Amniotic stem cell (primary cell): ENCODE measurements at places on chromosomes 3 and 15.

- no peak for DNase-seq
Observed at GRCh38 chr3:80993241-80993945, 768.1 kb downstream of the GBE1 start.

GRCh38 chr15:96470681-96471310 lies 140.3 kb downstream of the NR2F2 start:
- no peak for DNase-seq

DNA sequence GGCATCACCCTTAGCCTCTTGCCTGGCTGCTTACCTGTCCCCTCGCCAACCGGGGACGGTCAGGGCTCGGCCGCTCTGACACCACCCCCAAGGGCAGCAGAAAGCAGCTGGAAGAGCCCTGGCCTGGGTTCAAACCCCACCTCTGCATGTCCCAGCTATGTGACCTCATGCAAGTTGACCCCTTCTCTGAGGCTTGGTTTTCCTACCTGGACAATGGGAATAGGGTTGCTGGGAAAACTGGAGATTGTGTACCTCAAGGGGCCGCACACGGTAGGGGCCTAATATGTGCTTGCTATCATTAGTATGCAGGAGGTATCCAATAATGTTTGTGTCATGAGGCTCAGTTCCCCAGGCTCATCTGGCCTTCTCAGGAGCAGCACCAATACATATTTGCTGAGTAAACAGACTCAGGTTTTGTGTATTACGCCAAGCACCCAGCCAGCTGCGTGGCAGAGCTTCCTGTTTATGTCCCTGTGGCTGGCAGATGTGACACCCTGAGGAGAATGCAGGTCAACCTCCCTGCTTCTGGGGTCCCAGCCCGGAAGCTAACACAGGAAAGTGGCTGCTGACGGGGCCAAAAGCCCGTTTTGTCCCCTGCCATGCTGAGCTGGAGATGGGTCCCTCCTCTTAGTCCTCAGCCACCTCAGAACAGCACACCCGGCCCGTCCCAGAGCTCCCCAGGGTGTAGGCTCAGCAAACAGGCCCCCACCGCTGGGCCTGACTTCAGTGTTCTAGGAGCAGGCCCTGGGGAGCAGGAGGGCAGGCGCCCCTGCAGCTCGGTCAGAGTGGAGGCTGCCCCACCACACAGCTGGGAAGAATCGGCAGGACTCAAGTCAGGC lies 29.7 kb downstream of the PLXND1 start:
- DNase-seq = no peak

DNA sequence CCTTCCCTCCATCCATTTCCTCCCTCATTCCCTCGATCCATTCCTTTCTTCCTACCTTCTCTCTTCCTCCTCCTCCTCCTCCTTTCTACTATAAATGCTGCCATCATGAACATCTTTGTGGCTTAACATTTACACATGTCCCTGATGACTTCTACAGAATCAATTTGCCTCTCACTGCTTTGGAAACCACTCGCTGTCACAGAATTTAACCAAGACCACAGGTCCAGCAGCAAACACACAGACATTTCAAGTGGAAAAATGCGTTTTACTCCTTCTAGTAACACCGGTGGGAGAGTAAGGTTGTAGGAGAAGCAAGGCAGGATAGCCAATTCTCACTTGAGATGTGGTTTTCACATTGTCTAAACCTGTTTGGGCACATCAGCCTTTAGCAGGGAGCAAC lies 101.4 kb upstream of the LRIG1 start:
- DNase-seq = no peak

DNA sequence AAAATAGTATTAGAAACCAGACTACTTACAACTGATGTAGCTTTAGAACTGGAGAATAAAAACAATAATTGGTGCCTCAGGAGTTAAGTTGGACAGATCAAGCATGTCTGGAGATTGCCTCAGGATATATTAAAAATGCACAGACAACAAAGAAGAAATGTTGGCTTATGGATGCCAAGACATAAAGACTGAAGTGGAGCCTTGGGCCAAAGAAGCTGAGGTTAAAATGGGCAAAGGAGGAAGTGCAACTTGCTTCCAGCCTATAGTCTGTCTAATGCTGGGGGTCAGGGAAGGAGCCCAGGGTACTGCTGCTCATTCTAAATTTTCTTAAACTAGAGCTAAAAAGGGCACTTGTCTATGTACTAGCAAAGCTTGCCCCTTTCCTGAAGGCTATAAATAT lies 77.5 kb downstream of the ESYT3 start:
- DNase-seq = no peak

DNA sequence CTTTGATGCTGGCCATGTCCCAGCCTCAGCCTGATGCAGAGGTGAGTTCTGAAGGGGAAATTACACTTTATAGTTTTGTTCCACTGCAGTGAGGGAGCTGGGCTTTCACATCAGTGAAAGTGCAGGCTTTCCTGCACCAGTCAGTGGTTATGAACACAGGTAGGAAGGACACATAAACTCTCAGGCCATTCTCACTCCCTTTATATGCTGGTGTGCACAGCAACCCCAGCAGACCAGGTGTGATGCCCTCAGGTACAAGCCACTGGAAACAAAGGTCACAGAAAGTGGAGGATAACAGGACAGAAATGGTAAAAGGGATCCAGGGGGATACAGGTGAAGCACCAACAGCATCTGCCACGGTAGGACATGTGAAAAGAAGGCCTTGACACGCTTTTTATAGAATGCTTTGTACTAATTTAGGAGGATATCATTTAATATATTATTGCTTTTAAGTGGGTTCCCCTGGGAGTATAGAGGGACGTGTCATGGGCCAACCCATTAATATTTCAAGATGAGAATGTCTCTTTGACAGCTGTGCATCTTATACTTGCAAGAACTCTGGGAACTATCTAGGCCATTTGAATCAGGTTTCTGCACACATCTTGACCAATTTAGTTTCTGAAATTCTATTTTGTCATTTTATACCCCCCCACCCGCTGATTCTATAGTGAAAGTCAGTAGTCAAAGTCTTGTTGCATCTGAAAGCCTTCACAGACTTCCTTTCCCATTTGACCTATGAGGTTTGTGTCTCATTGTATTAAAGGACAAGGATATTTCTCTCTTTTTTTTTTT lies 25.0 kb upstream of the BLM start:
- no peak for DNase-seq

DNA sequence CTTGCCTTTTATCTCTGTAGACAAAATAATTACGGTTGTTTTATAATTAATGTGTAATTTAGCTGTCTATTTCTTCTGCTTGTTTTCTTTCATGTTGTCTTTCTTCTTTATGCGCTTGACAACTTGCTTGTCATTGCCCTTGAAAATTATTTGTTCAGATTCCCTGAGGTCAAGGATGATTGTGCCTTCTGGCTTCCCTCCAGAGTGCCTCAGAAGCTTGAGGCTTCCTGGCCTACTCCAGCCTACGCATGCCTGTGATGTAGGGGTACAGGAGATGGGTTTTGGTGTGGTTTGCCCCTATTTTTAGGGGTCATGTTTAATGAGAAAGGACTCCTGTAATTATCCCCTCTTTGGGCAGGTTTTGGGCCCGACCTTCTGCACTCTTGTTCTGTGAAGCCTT lies 231.5 kb downstream of the SV2B start:
- DNase-seq = no peak

- no peak for DNase-seq
Observed at GRCh38 chr3:36178018-36178417, 202.3 kb upstream of the STAC start.

- peak; percentile 60 for DNase-seq
Observed at GRCh38 chr3:14210843-14211594, 32.4 kb downstream of the LSM3 start.

GRCh38 chr15:56249092-56249491 lies 5.4 kb upstream of the RFX7 start:
- DNase-seq = peak; percentile 20

GRCh38 chr3:194592798-194593752 lies 40.1 kb downstream of the TMEM44 start:
- DNase-seq = peak; percentile 89

DNA sequence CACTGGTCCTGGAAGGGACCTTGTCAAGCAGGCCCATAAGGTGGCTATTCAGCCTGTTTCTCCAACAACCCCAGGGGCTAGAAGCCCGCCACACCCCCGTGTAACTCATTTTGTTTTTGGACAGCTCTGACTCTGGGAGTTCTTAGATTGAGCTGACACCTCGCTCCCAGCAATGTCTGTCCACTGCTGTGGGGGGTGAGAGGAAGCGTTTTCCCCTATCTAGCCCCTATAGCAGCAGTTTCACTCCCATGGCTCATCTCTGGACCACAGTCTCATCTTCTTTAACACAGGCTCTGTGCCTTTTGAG lies 1.1 kb upstream of the PPP1R2 start:
- no peak for DNase-seq

DNA sequence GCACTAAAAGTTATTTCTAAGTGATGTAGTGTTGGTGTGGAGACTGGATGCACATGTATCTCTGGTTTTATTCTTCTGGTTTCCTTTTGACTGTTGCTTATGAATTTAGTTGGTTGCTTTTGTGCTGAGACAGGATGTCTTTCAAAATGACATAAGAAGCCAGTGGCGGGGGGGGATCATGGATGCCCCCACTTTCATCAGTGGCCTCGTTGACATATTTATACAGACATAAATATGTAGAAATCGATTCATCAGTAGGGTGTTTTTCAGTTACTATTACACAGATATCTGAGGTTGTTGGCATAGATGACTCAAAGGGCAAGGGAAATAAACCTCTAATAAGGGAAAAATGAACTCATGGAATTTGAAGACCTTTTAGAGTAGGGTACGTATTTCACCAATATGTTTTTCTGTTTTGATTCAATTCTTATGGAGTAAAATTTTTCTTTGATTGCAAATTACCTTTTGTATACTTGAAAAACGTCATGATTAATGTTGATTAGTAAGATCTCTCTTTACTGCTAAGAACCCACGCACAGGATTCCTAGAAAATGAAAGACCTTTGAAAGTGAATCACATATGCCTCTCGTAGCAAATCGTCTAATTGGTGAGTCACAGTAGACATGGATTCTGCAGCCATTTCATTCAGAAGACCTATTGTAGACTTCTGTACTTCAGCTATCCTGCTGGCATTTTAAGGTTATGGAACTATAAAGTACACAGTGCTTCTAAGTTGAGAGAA lies 97.4 kb upstream of the RBMS3 start:
- no peak for DNase-seq

- DNase-seq = peak; percentile 63
Observed at GRCh38 chr3:11567516-11568467, 75.9 kb downstream of the VGLL4 start.

- no peak for DNase-seq
Observed at GRCh38 chr15:67110958-67111864, 45.8 kb downstream of the SMAD3 start.
